Mesothelial cell of epicardium (in vitro differentiated cells): ENCODE measurements at places on chromosomes 5 and 9.

- no peak for DNase-seq
Measured at GRCh38 chr9:88243736-88244135, 105.5 kb upstream of the SPATA31C2 start.

DNA sequence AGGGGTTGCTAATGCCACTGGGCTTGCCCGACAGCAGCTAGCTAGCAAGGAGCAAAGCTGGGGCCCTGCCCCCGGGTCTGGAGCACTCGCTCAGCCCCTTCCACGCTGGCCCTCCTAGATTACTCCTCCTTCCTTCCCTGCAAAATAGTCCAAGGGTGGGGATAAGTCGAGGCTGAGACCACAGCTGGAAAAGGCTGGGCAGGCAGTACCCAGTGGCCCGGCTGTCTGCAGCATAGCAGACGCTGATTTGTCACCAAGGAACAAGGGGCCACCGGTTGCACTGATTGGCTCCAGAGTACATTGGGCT, 73.9 kb downstream of the ADAMTS2 start:
- peak; percentile 36 for DNase-seq

- DNase-seq = no peak
Measured at GRCh38 chr5:6551955-6552313, 80.9 kb downstream of the NSUN2 start.

DNA sequence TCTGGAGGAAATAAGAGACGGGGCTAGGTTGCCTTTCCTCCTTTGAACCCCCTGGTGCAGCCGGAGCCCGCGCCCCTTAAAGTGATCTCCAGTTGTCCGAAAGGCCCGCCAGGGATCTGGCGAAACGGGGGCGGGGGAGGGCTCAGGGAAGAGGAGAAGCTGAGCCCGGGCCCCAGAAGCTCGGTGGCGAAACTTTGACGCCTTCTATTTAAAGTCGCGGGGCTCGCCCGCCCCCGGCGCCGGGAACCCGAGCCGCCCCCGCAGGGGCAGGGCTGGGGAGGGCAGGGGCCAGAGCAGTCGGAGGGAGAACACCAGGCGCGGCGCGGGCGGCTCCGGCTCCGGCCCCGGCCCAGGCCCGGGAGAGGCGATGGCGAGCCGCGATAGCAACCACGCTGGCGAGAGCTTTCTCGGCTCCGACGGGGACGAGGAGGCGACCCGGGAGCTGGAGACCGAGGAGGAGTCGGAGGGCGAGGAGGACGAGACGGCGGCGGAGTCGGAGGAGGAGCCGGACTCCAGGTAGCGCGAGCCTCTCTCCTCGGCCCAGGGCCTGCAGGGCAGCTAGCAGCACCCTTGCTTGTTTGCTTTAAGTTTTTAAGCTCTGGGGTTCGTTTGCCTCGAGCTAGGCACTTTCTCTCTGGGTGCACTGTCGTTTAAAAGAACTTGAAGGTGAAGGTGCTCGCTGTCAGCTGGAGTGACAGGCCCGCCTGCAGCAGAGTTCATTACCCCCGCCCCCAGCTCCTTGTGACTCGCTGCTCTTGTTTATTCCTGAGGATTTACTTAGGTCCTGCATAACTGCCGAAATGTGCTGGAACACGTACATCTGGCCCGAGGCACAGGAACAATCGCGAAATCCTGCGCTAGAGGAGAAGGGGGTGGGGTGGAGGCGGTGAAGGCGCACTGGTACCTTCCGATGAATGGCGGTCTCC, at the start of gene CMYA5:
Gene CMYA5 (plus strand): TSS at position 296 of the 926 bp plus-strand sequence. CDS start 72 bp downstream, at position 368.
- DNase-seq = peak; percentile 61

DNA sequence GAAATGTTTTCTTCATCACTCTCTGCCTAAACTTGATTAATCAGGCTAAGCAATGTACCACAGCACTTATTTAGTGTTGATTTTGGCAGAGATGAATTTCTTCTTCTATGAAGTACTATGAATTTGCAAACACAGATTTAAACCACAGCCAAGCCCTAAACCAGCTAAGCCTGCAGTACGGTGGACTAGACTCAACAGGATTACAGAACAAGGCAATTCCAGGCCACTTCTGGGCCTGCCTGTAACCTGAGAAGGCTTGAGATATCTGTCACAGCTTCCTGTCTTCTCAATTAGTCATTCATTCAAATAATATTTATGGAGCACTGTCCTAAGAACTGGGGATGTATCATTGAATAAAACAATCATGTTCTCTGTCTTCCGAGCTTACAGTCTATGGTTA, 32.4 kb upstream of the CAST start:
- no peak for DNase-seq

GRCh38 chr5:84783003-84783402, 398.3 kb upstream of the EDIL3 start:
- DNase-seq = no peak

DNA sequence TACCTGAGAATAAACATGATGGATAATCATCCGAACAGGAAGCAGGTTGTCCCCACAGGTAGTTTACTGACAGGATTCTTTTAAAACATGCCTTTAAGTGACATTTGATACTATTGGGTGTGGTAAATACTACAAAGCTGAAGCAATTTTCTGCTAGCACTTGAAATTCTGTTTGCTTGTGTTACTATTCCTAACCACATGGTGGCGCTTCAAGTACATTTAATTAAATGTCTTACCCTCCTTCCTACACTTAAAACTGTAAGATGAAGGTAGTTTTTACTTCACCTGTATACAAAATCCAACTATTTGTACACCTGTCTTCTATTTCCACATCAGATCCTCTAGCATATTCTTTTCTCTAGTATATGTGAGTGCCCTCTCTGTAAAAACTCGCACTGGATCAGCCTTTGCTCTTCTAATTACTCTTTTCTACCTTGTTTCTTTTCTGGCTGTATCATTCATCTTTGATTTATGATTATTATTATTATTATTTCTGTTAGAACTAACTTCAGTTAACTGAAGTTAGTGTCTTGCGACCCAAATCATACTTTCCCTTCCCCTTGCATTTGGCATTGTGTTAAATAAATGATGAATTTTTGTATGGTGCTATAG, 18.4 kb downstream of the SLC25A46 start:
- no peak for DNase-seq

- no peak for DNase-seq
Measured at GRCh38 chr5:133474851-133475590, 137.3 kb downstream of the FSTL4 start.

- DNase-seq = no peak
Measured at GRCh38 chr5:78927657-78928282, 57.3 kb downstream of the ARSB start.

GRCh38 chr5:132947671-132948070, 15.8 kb downstream of the AFF4 start:
- no peak for DNase-seq

GRCh38 chr5:6593148-6594016, 39.5 kb downstream of the NSUN2 start:
- DNase-seq = no peak

- no peak for DNase-seq
Measured at GRCh38 chr5:152994033-152994680, 496.3 kb upstream of the GRIA1 start.

DNA sequence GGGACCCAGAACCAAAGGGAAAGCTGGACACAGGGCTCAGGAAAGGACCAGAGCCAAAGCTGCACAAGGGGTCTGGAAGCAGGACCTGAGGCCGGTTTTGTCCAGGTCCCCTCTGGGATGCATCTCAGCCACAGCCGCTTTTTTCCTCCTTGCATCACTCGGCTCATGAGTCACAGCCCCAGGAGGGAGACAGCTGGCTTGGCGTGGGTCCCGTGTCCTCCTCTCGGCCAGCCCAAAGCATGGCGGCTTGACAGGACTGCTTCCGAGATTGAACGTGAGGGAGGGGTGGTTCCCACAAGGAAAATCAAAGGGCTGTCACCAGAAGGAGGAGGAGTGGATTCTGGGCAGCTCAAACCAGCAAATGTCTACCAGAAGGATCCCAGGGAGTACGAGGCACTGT, 56.7 kb upstream of the CPLX2 start:
- no peak for DNase-seq

- no peak for DNase-seq
Measured at GRCh38 chr5:141559461-141559860, 59.3 kb downstream of the DIAPH1 start.

DNA sequence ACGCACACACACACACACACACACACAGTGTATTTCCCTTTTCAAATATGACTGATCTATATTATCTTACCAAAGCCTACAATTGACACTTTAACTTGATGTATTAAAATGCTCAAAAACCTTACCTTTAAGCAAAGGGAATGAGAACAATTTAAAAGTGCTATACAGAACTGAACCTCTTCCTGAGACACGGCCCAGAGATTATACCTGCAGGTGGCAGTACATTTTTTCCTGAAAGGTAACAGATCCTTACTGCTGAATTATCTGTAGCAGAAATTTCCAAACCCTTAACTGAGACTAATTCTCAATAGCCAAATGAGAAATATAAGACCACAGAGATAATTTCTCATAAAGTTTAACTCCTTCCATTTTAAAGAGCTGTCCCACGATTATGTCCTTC, 91.1 kb downstream of the MYO10 start:
- DNase-seq = no peak

- no peak for DNase-seq
Measured at GRCh38 chr5:31303688-31304087, 110.2 kb downstream of the CDH6 start.

DNA sequence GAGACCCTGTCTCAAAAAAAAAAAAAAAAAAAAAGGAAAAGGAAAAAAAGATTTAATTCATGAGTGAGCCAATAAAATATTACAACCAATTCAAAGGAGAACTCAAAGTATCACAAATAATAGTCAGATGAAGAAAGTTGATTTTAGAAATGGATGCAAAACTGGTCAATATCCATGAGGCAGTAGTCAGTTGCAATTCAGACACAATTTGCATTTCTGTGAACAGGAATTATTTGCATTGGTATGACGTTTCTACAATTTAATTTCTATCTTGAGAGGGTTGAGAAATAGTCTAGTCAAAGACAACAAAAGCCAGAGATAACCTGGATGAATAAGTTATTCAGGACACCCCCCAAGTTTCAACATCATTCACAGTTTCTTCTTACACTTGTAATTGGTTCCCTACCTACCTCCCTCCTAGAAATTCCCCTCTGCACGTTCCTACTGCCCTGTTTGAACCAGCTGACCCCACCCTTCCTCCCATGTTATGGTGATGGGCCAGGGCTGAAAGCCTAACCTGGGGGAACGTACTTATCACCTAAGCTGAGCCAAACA, 28.6 kb upstream of the CDKN2AIPNL start:
- no peak for DNase-seq

DNA sequence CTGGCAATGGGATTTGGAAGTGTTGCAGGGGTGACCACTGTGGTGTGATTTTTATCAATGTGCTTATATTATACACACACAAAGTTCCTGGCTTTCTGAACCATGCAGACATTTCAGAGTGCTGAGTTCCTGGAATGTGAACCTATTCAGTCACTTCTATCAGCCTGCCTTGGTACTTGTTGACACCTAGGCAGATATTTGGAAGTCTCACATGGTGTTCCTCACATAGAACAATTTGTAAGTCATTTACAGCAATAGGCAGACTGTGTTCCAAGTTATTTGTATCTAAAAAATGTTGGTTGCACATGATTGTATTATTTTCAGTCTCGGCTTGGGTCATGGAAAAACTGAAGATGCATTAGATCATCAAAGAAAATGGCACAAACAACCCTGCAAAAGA, 182.2 kb downstream of the SREK1 start:
- DNase-seq = no peak

GRCh38 chr5:143819716-143820115, 7.8 kb downstream of the HMHB1 start:
- no peak for DNase-seq

- no peak for DNase-seq
Measured at GRCh38 chr9:34555002-34555348, 32.2 kb upstream of the ENHO start.

GRCh38 chr5:14240359-14240758, 97.2 kb downstream of the TRIO start:
- DNase-seq = no peak

GRCh38 chr5:168920019-168920810, 341.0 kb upstream of the PANK3 start:
- no peak for DNase-seq

DNA sequence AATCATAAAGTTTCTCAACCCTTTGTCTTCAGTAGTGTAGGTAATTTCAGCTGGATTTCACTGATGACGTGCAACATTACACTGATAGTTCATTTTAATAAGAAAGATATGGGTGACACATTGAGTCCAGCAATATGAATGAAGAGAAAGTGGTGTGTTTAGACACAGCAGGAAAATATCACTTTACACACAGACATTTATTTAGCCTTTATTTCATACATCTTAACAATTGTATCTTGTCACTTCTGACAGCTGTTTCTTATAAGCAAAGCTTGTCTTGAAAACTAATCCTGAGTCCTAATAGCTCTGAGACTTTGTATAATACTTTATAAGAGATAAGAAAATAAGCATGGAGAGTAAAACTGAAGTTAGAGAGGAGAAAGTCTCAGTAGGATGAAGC, 720.5 kb upstream of the NUDT12 start:
- DNase-seq = no peak

- DNase-seq = no peak
Measured at GRCh38 chr9:16485160-16485559, 385.3 kb downstream of the BNC2 start.

DNA sequence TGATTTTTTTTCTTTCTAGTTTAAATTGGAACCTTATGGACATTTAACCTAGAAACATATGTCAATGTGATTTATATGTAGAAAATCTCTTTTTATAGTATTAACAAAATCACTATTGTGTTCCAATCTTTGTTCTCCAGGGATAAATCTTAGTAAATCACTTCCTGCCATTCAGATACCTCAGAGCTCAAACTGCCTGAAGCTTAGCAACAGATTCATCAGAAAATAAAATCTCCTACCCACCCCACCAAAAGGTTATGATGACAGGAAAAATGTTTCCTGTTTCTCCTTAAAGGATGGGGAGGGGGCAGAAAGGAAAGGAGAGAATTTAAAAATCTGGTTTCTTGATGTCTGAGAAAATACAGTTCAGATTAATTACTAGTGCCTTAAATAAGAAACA, 105.0 kb upstream of the TUT7 start:
- no peak for DNase-seq

DNA sequence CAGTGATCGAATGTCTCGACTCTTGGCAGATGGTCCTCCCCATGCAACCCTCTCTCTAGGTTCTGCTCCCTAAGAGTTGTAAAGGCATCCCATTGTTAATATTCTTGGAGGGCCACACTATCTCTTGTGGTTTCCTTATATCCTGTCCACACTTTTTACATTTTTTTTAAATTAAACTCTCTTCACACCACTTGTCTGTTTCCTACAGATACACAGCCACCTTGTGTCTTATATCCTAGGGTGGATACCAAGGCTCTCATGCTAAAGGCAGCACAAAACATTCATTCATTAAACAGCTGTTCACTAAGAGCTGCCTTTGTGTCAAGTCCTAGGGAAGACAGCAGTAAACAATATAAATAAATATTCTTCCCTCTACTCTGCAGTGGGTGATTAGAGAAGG, 60.5 kb upstream of the SHISAL2B start:
- no peak for DNase-seq

GRCh38 chr5:179265514-179266290, 79.6 kb downstream of the ADAMTS2 start:
- DNase-seq = peak; percentile 49

DNA sequence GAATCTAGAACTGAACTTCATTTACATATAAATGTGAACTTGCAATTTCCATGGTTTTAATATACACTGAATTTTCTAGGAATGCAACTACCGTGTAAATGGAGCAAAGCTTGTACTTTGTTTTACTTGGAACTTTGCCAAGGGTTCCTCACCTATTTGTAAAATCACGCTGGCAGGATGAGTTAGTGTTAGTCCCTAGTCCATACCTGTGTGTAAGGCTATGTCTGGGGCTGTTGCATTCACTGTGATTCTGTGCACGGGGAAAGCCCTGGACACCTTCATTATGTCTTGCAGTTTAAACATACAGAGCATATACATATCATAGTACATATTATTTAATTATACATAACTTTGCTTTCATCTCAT, 119.9 kb downstream of the PAX5 start:
- no peak for DNase-seq

GRCh38 chr9:122789256-122790046, 718 bp downstream of the OR5C1 start:
- DNase-seq = no peak
